ENCODE measurements at places on chromosomes 16 and 17. TPM values are rescaled to one million over a fixed set of nuclear protein-coding genes. Genes with fewer than 3 reads are reported as not detected.
A peak's percentile ranks its signal among the peaks of the same experiment; 100 is the strongest.

The SOX15 gene
- total RNA-seq: not detected

The KRT34 gene
- total RNA-seq: not detected

The FA2H gene
- 27.2 TPM for total RNA-seq

The GPR139 gene
- not detected for total RNA-seq

DNA sequence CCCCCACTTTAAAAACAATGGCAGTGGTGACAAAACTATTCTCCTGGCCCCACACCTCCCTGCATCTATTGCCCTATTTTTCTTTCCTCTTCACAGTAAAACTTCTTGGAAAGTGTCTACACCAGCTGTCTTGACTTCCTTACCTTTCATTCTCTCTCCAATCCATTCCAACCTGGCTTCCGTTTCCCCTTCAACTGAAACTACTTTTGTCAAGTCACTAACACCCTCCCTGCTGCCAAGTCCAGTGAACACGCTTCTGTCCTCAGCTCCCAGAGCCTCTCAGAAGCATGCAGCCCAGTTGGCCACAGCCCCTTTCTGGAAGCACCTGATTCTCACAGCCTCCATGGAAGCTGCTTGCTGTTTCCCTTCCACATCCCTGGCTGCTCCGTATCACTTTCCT, 4.0 kb upstream of the SCN4A start:
- no peaks in the 10 kb centered on the region for H3K4me1 ChIP-seq
- H3K27ac ChIP-seq: no peak overlapping the region
- no peaks in the 10 kb centered on the region for H3K36me3 ChIP-seq
- DNase-seq: no peak
- H3K27me3 ChIP-seq: no peaks in the 10 kb centered on the region

DNA sequence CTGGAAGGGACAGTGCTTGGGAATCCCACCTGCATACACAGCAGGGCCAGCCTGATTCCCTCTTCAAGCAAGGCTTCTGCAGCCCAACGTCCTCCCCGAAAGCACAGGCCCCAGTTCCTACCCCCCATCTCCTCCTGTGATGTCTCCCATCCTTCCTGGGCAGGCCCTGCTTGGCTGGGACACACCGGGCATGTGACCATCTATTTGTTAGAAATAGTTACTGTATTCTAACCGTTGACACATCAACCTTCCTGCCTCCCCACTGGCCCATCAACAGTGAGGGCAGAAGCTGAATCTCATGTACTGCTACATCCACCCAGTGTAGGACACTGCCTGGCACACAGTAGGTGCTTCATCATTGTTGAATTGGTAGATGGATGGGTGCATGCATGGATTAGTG, 10.7 kb downstream of the PRR29 start:
- peaks cover 3% of the 10 kb centered on the region for H3K4me1 ChIP-seq
- peak; percentile 38 for DNase-seq
- H3K36me3 ChIP-seq: no peaks in the 10 kb centered on the region
- no peak overlapping the region for H3K4me3 ChIP-seq

- DNase-seq: peak; percentile 88
- H3K4me3 ChIP-seq: no peak overlapping the region
- no peaks in the 10 kb centered on the region for H3K27me3 ChIP-seq
- peaks cover 66% of the 10 kb centered on the region for H3K4me1 ChIP-seq
- peak overlapping the region; percentile 35 for H3K27ac ChIP-seq
- H3K36me3 ChIP-seq: no peaks in the 10 kb centered on the region
Observed at GRCh38 chr17:75848523-75849278, 4.5 kb upstream of the UNC13D start.

- H3K4me3 ChIP-seq: no peak overlapping the region
- DNase-seq: no peak
- no peaks in the 10 kb centered on the region for H3K4me1 ChIP-seq
- H3K27me3 ChIP-seq: no peaks in the 10 kb centered on the region
- no peaks in the 10 kb centered on the region for H3K36me3 ChIP-seq
Observed at GRCh38 chr17:10135539-10136257, 62.7 kb downstream of the GAS7 start.

DNA sequence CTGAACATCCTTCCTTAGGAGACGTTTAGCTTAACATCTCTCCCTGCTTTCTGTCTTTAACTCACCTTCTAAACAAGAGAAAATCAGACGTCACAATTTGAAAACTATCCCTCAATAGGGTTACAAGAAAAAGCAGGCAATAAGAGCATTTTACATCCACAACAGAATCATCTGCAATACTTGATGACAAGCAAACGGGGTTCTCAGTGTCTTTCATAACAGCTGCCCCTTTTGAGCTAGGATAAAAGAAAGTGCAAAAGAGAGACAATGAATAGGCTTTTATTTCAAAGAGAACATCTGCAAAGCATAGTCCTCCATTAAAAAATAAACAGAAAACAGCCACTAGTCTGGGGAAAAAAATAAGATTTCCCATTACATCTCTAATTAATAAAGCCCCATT, 13.2 kb downstream of the XYLT1 start:
- H3K4me3 ChIP-seq: no peak overlapping the region
- no peaks in the 10 kb centered on the region for H3K36me3 ChIP-seq
- H3K4me1 ChIP-seq: peaks cover 8% of the 10 kb centered on the region
- DNase-seq: no peak

DNA sequence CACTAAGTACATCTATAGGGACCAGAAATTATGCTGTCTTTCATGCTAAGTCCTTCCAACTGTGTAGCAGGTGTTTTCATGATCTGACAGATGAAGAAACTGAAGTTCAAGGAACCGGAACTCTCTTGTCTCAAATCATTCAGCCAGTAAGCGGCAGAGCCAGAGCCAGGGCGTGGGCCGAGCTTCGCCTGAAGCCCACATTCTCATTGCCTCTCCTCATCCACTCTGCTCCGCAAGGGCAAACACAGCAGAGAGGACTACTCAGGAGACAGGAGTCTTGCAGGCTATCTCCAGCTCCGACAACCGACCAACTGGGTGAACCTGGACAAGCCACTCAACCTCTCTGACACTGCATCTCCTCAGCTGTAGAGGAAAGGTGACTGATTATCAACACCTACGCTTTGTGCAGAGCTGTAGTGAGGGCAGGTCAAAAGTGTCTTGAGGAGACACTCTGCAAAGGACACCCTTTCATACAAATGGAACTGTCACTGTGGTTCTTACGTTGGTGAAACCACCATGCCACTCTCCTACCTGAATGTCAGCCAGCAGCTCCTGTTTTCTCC, 72.9 kb downstream of the CYTH1 start:
- no peaks in the 10 kb centered on the region for H3K27me3 ChIP-seq
- H3K36me3 ChIP-seq: no peaks in the 10 kb centered on the region
- DNase-seq: no peak
- no peak overlapping the region for H3K27ac ChIP-seq
- no peak overlapping the region for H3K4me3 ChIP-seq

DNA sequence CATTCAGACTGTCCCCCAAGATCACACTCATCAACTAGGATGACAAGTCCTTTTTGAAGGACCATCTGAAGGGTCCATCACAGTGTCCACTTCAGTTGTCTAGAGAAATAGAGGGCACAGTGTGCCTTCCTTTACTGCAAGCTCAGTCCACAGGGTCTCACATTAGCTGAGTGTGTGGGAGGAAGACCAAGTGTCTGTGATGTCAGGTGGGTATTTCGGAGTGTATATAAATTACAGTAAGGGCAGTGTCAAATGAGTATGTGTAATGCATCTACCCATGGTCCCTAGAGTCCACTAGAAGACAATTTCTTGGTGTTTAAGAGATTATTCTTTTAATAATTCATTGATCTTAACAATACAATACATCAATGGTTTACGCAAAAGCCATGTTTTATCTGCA, 272.2 kb downstream of the CDH13 start:
- no peaks in the 10 kb centered on the region for H3K36me3 ChIP-seq
- no peak for DNase-seq
- H3K27me3 ChIP-seq: no peaks in the 10 kb centered on the region
- peaks cover 13% of the 10 kb centered on the region for H3K4me1 ChIP-seq

GRCh38 chr17:72511874-72512273, 391.1 kb downstream of the SOX9 start:
- no peak overlapping the region for H3K4me3 ChIP-seq
- peak; percentile 65 for DNase-seq
- H3K36me3 ChIP-seq: no peaks in the 10 kb centered on the region
- no peaks in the 10 kb centered on the region for H3K4me1 ChIP-seq
- no peaks in the 10 kb centered on the region for H3K27me3 ChIP-seq

DNA sequence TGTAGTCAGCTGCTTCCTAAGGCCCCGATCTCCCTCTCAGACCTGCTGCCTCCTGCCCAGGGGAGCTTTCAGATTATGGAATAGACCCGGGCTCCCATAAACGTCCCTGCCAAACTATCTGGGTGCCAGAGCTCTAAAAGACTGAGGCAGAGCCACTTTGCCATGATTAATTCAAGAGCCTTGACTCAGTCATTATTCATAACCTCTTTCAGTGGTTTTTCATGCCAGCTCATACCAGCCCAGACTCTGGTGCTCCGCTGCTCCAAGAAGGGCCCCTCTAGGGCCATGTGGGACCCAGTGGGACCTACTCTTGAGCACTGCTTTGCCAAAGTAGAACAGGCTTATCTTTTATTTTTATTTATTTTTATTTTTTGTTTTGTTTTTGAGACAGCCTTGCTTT, 23.9 kb downstream of the DNAI2 start:
- no peaks in the 10 kb centered on the region for H3K27me3 ChIP-seq
- no peaks in the 10 kb centered on the region for H3K36me3 ChIP-seq
- H3K4me3 ChIP-seq: no peak overlapping the region
- no peak for DNase-seq
- no peaks in the 10 kb centered on the region for H3K4me1 ChIP-seq
- no peak overlapping the region for H3K27ac ChIP-seq

GRCh38 chr17:36024106-36024869, 6.5 kb upstream of the CCL23 start:
- no peak overlapping the region for H3K27ac ChIP-seq
- no peak overlapping the region for H3K4me3 ChIP-seq
- no peaks in the 10 kb centered on the region for H3K36me3 ChIP-seq
- H3K27me3 ChIP-seq: no peaks in the 10 kb centered on the region

GRCh38 chr16:9610727-9611126, 519.3 kb downstream of the HAPSTR1 start:
- no peaks in the 10 kb centered on the region for H3K27me3 ChIP-seq
- no peak overlapping the region for H3K27ac ChIP-seq
- H3K4me1 ChIP-seq: no peaks in the 10 kb centered on the region
- no peak overlapping the region for H3K4me3 ChIP-seq

Measured in Peyer's patch (tissue), 4 donors.